Right hindlimb (tissue), 1 donor: ENCODE measurements at places on chromosomes 13 and 19.

GRCh38 chr19:4744451-4745174, 21.0 kb upstream of the DPP9 start:
- DNase-seq, result peak; percentile 66

DNA sequence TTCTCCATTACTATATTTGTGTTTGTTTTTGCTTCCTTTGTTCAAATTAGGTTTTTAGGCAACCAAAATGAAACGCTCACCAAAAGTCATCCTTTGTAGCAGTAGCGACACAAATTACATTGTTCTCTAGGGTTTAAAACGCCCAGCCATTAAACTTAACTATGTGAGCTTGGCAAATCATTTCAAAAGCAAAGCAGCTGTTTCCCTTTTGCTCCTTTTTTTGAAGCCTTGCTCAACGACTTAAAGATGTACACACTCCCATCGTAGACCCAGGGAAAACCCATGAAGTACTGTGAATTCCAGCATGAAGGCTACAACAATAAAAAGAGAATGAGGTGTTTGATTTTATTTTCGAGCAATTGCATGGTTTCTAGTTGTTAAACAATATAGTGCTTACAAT, 106.7 kb downstream of the RAP2A start:
- DNase-seq, result no peak

DNA sequence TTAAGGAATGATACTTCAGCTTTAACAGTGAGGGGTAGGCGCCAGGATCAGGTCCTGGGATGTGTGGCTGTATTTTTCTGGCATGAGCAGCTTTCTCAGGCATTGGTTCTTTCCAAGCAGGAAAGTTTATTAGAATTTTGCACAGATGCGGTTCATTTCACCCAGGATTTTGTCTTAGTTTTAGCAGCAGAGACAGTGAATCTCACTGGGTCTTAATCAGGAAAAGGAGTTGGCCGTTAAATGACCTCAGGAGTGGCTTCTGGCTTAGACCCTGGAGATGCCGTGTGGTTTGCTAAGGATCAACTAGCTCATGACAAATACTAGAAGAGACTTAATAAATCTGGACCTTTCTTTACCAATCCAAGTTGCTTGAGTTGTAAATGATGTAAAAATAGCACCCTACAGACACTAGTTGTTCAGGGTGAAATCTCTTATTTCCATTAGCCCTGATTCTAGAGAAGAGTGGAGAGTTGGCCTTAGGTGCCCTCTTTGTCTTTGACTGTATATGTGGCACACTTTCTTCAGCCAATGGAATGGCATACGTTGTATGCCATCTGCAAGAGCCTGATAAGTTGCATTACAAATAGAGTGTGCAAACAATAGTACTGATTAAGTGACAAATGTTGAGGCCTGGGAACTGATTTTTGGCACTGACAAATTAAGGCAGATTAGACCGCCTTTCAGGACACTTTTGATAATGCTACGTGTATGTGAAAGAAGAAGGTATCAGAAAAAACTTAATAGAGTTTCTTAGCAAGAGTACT, 34.0 kb downstream of the LRCH1 start:
- no peak for DNase-seq

GRCh38 chr13:71320452-71320851, 546.6 kb downstream of the DACH1 start:
- no peak for DNase-seq

DNA sequence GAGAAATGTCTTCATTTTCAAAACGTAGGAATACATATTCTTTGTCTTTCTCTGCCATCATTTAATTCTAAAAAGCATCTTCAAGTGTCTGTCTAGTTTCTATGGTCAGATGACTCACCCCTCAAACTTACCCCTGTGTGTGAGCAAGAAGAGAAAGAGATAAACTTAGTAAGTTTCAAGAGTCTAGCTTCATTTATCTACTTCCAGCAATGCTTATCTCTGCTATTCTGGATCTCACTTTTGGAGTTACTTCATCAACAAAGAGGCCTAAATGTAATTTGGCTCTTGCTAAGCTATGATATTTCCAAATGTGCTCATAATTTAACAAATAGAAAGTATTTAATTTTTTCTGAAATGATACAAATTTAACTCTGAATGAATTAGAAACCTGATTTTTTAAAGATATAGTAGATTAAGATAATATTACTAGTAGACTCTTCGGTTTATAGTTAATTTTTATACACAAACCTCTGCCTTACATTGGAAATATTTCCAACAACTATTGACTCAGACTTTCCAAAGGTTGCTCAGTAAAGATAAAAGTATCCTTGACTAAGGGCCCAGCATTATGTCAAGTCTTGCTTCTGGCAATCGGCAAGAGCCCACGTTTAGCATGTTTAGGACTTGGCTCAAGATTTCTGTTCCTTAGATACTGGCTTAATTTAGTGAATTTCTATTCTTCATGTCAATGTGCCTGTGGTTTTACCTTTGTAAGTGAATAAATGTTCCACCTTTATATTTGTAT, 1511.0 kb upstream of the SLC10A2 start:
- DNase-seq, result no peak

DNA sequence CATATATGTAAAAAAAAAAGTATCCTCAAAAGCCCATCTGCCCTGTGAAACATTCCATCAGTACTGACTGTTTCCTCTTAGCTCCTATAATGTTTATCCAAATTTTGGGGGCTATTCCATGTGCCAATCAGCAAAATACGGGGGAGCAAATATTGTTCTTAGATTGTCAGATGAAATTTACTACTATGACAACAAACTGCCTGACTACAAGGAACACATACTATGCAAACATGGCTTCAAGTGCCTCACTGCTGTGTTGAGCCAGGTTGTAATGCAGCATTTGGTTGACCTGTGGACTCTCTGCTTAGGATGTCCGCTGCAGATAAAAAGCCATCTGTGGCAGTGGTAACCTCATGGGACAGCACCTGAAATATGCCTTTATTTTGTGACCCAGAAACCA, 98.2 kb upstream of the SCEL start:
- DNase-seq, result no peak

- DNase-seq, result no peak
Observed at GRCh38 chr13:70505809-70506208, 397.6 kb upstream of the KLHL1 start.

DNA sequence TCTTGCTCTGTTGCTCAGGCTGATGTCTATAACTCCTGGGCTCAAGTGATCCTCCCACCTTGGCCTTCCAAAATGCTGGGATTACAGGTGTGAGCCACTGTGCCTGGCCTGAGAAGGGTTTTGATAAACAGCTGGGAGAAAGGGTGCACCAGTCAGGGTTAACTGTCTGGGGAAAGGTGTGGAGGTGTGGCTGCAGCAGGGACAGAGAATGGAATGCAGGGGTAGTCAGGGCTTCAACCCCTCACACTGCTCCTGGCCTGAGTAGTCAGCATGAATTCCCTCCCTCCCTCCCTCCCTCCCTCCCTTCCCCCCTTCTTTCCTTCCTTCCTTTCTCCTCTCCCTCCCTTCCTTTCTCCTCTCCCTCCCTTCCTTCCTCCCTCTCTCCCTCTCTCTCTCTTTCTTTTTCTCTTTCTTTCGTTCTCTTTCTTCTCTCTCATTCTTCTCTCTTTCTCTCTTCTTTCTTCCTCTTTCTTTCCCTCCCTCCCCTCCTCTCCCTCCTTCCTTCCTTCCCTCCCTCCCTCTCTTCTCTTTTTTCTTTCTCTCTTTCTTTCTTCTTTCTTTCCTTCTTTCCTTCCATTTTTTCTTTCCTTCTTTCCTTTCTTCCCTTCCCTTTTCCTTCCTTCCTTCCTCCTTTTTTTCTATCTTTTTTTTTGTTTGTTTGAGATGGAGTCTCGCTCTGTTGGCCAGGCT, 16.0 kb downstream of the MYO1F start:
- no peak for DNase-seq

GRCh38 chr13:111791131-111791530, 275.8 kb upstream of the SOX1 start:
- DNase-seq, result peak; percentile 1

- no peak for DNase-seq
Observed at GRCh38 chr13:40094056-40094455, 438.6 kb downstream of the COG6 start.

GRCh38 chr19:41911889-41912731, 16.1 kb downstream of the ERFL start:
- DNase-seq, result no peak

DNA sequence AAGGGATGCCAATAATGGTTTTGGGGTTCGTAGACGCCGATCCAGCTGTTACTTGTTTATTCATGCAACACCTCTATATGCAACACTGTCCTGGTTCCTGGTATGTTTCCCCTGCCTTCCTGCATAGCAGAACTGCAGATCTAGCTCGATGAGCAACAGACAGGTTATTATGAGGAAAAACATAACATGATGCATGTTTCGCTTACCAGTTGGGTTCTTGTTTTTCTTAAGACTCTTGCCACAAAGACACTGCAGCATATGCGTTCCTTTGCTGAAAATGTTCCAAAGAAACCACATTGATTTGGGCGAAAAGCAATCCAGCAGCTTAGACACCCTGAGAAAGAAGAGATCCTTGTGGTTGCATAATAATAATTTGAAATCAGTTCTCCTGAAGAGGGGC, 583 bp downstream of the FGF14 start:
- no peak for DNase-seq

- no peak for DNase-seq
Observed at GRCh38 chr13:91278888-91279287, 68.6 kb upstream of the MIR17HG start.

DNA sequence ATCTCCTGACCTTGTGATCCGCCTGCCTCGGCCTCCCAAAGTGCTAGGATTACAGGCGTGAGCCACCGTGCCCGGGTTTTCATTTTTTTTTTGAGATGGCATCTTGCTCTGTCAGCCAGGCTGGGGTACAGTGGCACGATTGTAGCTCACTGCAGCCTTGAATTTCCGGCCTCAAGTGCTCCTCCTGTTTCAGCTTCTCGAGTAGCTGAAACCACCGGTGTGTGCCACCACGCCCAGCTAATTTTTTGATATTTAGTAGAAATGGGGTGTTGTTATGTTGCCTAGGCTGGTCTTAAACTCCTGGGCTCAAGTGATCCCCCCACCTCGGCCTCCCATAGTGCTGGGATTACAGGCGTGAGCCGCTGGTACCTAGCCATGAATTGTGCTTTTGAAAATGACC, 5.9 kb downstream of the ADAT3 start:
- no peak for DNase-seq

DNA sequence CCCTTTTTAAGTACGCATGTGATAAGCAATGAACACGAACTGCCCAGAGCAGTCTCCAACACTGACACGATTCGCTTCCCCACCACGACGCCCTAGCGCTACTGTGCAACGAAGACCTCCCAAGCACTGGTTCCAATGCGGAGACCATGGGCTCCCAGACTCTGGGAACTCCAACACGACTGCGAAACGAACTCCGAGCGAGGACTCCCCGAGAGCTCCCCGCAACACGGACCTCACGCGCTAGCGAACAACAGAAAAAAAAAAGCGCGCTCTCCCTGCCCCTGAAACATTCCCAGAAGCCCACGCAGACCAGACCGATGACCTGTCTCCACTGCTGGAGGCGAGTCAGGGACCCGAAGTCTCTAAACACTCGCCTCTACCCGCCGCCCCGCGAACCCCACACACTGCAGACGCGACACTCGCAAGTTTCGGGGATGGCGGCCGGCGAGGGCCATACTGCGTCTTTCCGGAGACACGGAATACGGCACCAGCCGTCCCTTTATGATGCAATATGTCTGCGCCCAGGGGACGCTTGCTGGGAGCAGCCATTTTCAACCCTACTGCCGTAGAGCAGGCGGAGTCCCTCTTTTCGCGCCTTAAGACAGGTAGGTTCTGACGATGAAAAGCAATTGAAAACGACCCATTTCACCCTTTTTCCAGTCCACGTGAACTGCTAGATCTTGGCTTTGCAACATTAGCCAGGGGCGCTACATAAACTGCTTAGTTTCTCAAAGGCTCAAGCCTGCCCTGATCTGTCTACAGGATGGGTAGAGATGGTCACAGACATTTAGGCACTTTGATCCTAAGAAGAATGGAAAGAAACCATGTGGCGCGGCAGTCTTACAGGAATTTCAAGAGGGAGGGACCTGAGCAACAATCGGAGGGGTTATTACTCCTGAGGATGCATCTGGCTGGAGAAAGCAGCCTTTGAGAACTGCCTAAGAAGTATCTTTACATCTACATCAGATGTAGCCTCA, at the start of gene ZNF577:
Gene ZNF577, minus strand, starts transcription at position 430 of the 977 bp plus-strand sequence. CDS start 7,569 bp downstream, outside the sequence.
- peak; percentile 96 for DNase-seq

GRCh38 chr19:48726556-48726955, 7.0 kb upstream of the MAMSTR start:
- no peak for DNase-seq

DNA sequence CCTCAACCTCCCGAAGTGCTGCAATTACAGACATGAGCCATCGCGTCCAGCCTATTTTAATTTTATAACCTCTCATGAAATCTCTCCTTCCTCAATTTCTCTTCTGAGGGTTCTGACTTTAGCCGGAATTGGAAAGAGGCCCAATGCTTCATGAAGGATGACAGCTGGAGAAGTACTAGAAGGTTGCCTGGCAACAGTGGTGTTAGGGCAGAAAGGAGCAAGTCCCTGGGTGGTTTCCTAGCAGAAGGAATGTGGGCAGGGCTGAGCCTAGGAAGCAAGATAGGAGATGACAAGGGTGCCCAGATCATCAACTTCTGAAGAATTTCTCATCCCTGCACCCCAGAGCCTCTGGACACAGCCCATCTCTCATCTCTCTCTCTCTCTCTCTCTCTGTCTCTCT, 25.8 kb downstream of the CACNG6 start:
- no peak for DNase-seq

- DNase-seq, result no peak
Observed at GRCh38 chr13:64753233-64754000, 2476.7 kb downstream of the PCDH9 start.

GRCh38 chr13:60482012-60482411, 85.0 kb downstream of the TDRD3 start:
- DNase-seq, result no peak

DNA sequence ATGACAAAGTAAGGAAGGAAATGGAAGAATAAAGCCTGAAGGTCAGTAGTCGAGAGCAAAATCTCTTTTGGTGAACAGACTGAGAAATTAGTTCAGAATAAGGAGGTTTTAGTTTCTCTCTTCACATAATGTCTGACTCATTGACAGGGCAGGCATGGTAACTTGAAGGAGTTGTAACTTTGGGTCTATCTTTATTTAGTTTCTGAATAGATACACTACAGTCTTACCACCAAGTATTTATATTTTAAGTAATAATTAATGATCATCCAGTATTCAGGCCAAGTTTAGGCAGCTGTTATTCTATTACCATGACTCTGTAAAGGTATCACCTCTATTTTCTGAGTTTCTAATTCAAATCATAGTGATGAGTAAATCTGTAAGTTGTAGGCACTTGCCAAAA, 219.9 kb downstream of the SPRY2 start:
- DNase-seq, result no peak
